ENCODE measurements at places on chromosomes 3 and 15.

GRCh38 chr3:44954962-44955361, 21.0 kb downstream of the ZDHHC3 start:
- DNase-seq, result no peak

- DNase-seq, result no peak
These were observed 16.0 kb upstream of the KLF15 start for GRCh38 chr3:126373146-126373613.

DNA sequence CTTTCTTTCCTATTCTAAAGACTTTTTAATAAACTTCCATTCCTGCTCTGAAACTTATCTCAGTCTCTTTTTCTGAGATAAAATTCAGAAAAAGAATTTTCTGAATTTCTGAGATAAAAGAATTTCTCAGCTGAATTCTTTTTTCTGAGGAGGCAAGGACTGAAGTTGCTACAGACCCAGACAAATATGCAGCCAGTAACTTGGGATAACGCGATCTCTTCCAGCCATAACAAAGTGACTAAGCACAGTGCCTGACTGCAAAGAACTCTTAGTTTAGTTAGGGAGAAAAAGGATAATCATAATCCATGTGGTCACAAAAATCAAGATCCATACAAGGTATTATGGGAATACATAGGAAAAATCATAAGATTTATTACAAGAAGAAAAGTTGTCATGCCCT, 222.0 kb upstream of the GAP43 start:
- no peak for DNase-seq

GRCh38 chr3:136931606-136932005, 26.2 kb upstream of the IL20RB start:
- no peak for DNase-seq

Data from NCI-H1694 (cell line).